ENCODE measurements at places on chromosomes 1 and 21.

GRCh38 chr21:43643193-43643592 is 16.1 kb downstream of the HSF2BP start:
- DNase-seq = no peak

GRCh38 chr1:17020502-17020901 is 8.8 kb upstream of the ATP13A2 start:
- no peak for DNase-seq

GRCh38 chr1:172323686-172324085 is 96.8 kb upstream of the C1orf105 start:
- DNase-seq = no peak

- DNase-seq = no peak
These were observed 28.2 kb upstream of the KCNJ6 start for GRCh38 chr21:37944496-37944895.

DNA sequence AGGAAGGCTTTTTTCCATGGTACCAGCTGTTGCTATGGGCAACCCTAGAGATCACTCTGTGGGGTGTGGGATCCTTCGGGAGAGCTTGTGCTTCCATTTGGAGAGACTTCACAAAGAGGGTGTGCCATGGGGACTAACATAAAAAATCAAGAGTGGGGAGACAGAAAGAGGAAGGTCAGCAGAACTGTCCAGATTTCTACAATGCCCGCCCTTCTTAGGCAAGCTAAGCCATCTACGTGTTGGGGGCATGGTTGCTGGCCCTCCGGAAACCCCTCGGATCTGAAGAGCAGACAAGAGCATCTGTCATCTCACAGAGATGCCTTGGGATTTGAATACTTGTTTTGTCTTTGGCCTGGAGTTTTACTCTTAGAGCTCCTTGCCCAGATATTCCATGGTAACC is 83.9 kb upstream of the ZNF648 start:
- no peak for DNase-seq

GRCh38 chr1:211340622-211341507 is 14.2 kb downstream of the TRAF5 start:
- DNase-seq = no peak

- DNase-seq = no peak
These were observed 24.7 kb downstream of the EPHX1 start for GRCh38 chr1:225834417-225835329.

DNA sequence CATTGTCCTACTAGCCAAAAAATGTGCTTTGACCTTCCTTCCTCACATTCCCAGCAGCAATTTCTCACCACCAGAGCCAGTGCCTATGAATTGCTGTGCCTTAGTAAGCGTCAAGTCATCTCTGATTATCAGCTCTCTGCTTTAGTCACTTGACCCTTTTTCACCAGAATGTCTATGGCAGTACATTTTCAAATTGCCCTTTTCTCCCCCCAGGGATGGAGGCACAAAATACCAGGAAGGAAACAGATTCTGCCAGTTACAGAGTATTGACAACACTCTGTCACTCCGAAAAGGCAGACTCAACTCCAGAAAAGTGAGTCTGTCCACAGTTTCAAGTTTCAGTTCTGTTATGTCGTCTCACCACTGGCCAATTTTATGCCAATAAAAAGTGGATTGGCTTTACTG is 167.4 kb downstream of the TNFSF18 start:
- no peak for DNase-seq

DNA sequence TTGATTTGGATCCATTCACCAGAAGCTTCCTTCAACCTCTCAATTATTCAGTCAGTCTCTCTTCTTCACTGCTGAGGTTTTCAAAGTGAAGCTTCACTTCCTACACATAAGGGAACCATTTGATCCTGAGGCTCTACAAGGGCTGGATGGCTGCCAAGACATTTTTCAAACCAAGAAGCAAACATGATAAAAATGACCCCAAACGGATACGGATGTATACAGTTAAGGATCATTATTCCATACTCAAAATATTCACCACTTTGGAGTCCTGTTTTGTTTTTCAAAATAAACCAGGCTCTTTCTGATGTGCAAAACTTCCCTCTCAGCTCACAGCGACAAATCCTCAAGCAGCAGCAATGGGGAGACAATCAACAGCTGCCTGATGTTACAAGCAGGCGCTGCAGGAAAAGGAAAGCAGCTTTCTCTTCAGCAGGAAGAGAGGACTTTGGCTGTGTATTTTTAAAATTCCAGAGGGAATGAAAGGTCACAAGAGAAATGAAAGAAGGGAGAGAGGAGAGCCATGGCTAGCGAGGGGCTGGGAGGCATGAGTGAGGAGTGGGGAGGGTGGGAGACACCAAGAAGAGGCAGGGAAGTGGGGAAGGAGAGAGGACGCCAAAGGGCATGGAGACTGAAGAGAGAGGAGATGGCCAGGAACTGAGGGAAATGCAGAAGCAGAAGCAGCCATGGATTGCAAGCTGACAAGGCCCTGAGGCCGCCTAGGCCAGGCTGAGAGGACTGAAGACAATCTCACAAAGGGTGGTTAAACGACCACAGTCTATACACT is 145.4 kb downstream of the SLC45A1 start:
- peak; percentile 33 for DNase-seq

GRCh38 chr1:109208394-109208793 is 5.3 kb upstream of the SARS1 start:
- DNase-seq = no peak

All from hippocampal formation (tissue), 2 donors.